B cell (primary cell): ENCODE measurements at places on chromosomes 7 and 10.

DNA sequence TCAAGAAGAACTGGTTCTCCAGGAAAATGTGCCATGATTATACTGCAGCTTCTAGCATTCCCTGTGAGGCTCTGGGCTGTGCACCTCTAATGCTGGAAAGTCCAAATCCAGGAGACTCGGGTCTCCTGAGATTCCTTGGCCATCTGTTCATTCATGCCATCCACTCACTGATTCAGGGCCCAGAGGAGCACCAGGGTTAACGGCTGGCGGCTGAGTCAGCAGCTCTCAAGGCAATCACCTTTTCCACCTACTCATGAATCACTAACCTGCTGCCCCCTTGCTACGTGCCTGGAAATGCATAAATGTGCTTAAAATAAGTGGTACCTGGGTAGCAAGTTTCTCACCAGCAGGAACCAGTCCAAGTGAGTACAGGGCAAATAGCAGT, 132.7 kb downstream of the KCNMA1 start:
- DNase-seq, result no peak

GRCh38 chr7:66928388-66928787, 7.4 kb downstream of the TMEM248 start:
- no peak for DNase-seq

- no peak for DNase-seq
Observed at GRCh38 chr10:119667562-119668328, 16.6 kb downstream of the BAG3 start.

DNA sequence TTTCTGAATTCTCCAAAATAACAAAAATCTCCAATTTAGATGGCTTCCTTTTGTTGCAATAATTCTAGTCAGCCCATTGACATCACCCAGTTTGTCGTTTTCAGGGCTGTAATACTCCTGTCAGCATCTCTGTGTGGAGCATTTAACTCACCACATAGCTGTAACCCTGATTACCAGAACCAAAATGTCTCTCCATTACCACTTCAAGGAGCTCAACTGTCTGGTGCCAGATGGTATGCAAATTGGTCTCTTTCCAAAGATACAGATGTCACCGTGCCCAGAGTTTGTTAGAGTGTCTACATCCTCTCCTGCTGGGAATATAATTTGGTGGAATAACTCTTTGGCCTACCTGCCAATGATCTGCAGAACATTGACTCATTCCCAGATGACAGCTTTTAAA, 350.3 kb upstream of the POT1 start:
- no peak for DNase-seq

GRCh38 chr10:62852961-62853702, 37.0 kb upstream of the EGR2 start:
- DNase-seq, result peak; percentile 53

DNA sequence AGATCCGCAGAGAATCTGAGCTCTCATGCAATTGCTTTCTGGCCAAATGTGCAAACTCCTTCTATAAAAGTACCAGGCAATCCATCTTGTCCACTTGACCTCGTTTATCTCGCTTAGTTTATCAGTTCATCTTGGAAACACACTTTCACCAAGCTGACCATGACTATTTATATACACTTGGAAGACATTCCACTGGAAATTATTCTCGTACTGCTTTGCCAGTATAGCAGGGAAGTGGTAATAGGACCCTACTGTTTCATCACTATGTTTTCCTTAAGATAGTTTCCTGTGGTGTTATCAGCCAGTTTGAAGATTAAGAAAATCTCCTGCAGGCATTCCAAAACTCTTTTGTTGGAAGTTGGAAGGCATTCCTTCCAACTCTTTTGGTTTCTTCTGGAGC, 115.3 kb upstream of the FAM171A1 start:
- DNase-seq, result no peak
